Stimulated activated CD4-positive, alpha-beta T cell treated with anti-CD3 and anti-CD28 coated beads, Interleukin-12 subunit alpha, Interleukin-12 subunit beta, amount 100 ng/mL, for 48 hours (primary cell): ENCODE measurements at places on chromosomes 2 and 18.
A peak's percentile ranks its signal among the peaks of the same experiment; 100 is the strongest.

DNA sequence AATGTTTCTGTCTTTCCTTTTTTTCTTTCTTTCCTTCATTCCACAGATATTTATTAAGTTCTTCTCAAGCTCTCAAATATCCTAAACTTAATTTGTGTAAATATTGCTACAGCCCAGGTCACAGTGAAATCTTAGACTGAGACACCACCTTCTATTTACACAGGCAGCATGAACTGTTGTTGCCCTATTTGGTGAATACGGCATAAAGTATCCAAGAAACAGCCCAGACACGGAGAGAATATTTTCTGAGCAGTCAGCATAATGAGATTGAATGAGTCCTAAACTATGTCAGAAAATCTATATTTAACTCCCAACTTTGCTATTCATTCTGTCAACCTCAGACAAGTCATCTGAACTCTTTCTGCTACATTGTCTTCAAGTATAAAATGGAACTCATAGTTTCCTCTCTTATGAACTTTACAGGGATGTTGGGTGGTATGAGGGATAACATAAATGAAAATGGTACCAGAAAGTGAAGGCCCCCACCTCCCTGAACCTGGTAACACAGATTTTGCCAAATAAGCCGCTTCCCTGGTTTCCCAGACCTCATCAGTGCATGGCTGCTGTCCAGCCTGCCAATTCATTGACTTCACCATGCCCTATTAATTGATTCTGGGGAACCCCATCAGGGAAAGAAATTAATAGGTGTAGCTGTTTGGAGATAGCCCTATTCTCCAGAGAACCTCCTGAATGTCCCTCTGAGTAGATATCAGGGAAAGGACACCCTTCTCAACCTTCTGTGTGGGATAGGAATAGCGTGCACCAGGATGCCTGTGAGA is 235.9 kb downstream of the SETBP1 start:
- no peak for DNase-seq

- DNase-seq = peak; percentile 11
Measured at GRCh38 chr2:236568068-236568921, 1.3 kb upstream of the ACKR3 start.

GRCh38 chr2:111094691-111095090 is 26.0 kb upstream of the BCL2L11 start:
- no peak for DNase-seq

- DNase-seq = no peak
Measured at GRCh38 chr18:25724121-25724520, 366.3 kb downstream of the SS18 start.

GRCh38 chr2:28445448-28446258 is 50.2 kb upstream of the PLB1 start:
- peak; percentile 55 for DNase-seq

- no peak for DNase-seq
Measured at GRCh38 chr2:199968126-199968525, 12.7 kb downstream of the MAIP1 start.

DNA sequence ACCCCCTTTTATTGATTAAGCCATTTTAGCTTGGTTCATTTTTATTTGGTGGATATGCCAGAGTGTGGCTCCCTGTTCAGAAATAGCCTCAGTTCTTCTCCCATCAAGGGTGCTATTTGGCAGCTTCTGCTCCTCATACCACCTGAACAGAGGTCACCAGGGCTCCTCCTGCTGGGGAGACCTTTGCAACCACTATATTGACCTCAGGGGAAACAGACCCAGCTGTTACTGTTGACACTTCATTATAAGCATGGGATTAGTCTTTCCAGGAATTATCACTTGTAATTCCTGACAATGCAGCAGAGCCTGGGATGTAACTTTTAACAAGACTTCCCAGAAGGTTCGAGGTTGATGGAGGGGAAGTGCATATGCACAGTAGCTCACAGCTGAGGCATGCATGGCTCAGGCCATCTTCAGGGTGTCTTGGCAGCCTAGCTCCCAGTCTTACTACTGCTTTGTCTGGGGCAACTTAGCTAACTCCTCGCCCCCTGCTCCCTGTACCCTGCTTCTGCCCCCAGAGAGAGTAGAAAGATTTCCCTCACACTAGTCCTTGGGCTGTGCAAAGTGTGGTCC is 239.4 kb upstream of the SPRED2 start:
- DNase-seq = no peak

DNA sequence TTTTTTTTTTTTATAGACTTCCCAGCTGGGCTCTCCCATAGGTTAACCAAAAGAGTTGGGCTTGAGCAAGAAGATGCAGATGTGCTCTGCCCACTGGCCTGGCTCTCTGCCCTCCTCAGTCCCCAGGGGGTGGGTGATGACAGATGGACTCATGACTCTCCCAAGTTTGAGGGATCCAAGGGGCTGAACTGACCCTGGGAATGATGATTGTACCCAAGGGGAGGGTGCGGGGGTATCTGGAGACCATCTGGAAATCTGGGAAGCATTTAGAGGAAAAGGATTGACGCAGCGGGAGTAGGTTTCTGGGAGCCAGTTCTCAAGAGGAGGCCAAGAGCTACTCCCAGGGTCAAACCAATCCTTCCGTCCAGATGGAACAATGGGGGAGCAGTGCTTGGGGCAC is 330.8 kb downstream of the CYP26B1 start:
- DNase-seq = no peak

- no peak for DNase-seq
Measured at GRCh38 chr2:197915548-197916265, 111.3 kb downstream of the PLCL1 start.
